Mammary epithelial cell (primary cell): ENCODE measurements at places on chromosomes 2 and 18. TPM values are rescaled to one million over a fixed set of nuclear protein-coding genes. Genes with fewer than 3 reads are reported as not detected.

HOXD4 gene
- not detected in 2 replicates for total RNA-seq

UGT1A7 gene
- total RNA-seq: 0.83 TPM

TEX44 gene
- not detected in 2 replicates for total RNA-seq

INHBB gene
- 0.67 TPM for total RNA-seq

FAP gene
- total RNA-seq: 52.8 and 53.0 TPM in 2 replicates

HIBCH gene
- total RNA-seq: 17.0 TPM
